ENCODE measurements at places on chromosomes 1 and 21. TPM values are rescaled to one million over a fixed set of nuclear protein-coding genes. Genes with fewer than 3 reads are reported as not detected.

DNA sequence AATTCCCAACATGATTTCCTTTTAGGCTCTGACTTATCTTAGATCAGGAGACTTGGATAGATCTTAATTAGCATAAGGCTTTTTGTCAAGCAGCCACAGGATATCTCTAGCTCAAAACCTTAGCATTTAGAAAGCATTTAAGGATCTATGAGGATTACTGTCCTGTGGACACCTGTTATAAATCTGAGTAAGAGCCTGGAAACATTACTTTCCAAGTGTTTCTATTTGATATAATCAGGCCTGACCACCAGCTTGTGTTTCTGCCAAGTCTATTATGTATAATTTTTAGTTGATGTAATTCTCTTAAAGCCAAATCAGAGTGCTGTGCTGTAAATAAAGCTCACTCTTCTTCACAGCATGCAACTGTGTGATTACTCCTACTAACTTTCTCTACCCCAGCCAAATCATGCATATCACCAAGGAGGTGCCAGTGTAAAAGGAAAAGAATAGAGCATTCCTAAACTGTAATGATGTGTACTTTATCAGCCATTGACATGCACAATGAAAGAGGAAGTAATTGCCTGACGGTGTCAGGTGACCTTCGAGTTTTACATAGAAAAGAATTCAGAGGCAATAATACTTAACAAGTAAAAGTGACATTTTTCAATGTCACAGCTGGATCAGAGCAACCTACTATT, 309.9 kb upstream of the PRMT6 start:
- DNase-seq = no peak

DNA sequence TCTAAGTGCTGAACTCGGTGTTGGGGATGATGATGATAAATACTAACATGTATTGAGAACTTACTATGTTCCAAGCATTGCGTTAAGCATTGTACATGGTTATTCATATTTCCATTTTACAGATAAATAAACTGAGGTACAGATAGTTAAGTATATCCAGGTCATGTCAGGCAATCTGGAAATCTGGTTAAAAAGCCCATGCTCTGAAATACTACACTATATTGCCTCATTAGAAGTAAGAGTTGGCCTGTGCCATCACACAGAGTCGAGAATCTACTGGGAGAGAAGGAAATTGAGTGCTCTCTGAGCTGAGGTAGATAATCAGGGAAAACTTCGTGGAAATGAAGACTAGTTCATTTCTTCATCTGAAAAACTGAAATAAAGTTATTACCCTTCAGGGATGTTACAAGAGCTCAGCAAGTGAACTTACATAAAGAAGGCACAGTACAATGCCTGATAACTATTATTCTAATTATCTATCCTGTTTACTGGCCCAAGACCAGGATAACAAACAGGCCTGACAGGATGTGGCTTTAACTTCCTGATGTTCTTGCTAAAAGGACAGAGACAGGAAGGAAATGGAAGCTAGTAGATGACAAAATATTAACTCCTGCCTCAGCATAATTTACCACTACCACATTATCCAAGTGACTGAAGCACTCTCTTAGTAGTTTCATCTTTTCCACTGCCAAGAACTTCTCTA, 85.6 kb downstream of the EPS15 start:
- DNase-seq = no peak

DNA sequence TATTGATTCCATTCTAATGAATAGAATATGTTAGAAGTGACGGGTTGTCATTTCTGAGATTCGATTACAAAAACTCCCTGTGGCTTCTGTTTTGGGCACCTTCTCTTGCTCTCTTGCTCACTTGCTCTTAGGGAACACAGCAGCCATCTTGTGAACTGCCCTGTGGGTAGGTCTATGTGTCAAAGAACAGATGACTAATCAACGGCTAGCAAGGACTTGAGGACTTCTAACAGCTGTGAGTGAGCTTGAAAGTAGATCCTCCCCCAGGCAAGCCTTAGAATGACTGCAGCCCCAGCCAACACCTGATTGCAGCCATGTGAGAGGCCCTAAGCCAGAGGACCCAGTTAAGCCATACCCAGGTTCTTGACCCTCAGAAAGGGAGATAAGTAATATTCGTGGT, 49.3 kb downstream of the AZIN2 start:
- DNase-seq = no peak

DNA sequence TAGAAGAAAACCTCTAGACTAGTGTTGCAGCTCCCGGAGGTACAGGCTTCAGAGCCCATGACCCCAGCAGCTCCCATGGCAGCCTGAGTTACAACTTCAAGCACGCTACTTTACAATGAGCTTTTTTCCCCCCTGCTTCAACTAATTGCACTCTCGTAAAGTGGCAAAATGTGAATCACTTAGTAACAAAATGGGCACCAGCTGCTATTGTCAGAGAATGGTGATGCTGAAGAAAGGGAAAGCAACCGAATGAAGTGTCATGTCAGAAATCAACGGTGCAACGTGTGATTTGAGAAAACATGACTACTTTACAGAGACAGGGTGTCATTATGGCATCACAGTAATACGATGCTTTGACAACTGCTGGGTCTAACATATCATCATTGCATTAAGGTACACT, 40.5 kb downstream of the ESRRG start:
- no peak for DNase-seq

GRCh38 chr1:221241592-221241991, 362.3 kb downstream of the HLX start:
- DNase-seq = no peak

GRCh38 chr1:203104789-203105390, 19.1 kb upstream of the MYOG start:
- DNase-seq = no peak

DNA sequence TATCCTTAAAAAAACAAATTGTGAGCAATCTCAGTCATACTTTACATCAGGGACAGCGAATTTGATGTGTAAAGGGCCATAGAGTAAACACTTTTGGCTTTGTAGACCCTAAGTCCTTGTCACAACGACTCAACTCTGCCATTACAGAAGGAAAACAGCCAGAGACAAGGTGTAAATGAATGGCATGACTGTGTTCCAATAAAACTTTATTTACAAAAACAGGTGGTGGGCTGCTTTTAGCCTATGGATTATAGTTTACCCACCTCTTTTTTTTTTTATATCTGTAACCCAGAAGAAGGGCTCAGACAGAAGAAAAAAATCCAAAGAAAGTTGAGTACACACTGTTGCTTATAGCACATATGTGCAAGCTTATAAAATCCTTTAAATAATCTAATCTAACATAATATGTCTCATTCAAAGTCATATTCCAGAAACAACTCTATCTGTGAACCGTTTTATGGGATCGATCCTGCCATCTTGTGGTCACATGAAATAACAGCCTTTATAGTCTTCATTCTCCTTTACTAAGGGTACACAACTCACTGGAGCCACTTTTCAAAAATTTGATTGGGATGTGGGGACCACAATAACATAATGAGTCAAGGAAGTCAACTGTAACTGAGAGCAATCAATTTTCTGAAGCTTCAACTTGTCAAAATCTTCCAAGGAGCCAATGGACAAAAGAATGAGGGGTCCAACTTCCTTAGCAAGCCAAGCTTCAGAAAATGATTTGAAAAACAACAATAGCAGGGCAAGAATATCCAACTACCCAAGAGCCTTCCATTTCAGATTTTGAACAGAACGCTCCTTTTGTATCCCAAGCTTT, 142.2 kb upstream of the KRTAP19-8 start:
- no peak for DNase-seq

GRCh38 chr1:209191262-209191634, 392.3 kb upstream of the CAMK1G start:
- no peak for DNase-seq

DNA sequence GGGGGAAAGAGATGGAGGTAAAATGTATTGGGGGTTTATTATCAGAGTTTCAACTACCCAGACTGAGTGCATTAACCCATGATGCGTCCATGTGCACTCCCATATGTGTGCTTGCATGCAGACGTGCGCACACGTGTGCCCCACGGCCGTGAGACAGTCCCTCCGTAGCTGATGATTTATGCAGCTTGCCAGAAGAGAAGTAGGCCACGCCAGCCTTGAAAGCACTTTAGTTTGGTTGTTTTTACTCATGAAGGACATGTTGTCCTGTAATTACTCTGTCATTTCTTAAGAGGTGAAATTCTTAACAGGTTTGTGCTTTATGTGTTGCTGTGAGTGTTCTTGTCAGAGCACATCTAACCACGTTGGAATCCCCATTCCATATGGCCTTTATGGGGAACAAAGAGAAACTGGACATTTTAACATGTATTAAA, 467.8 kb downstream of the LMO4 start:
- no peak for DNase-seq

GPR161 gene
- 6.2 TPM for total RNA-seq

RPAP2 gene
- total RNA-seq = 29.0 TPM

RGS2 gene
- 163 TPM for total RNA-seq

CFH gene
- 72.7 TPM for total RNA-seq
